ENCODE measurements at places on chromosomes 1 and 21.

GRCh38 chr1:117284399-117285215, 73.9 kb upstream of the VTCN1 start:
- DNase-seq = no peak

DNA sequence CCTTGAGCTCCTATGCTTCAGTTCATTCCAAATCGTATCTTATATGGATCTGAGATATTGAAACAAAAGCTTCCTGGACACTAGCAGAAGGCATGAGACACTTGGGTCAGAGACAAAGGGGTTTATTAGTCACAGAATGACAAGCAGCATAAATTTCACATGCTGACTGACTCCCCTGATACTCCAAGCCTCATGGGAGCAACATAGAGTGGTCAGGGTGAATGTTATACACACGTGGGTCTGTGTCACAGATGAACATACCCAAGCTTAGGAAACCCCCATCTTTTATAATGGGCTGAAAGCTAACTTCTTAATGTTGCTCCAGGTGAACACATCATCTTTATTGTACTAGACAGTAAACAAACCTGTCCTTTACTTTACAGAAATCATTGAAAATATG, 599.9 kb upstream of the RGS18 start:
- DNase-seq = no peak

- no peak for DNase-seq
Observed at GRCh38 chr1:50796272-50796671, 163.8 kb downstream of the FAF1 start.

- DNase-seq = no peak
Observed at GRCh38 chr1:240055936-240056335, 35.7 kb upstream of the FMN2 start.

DNA sequence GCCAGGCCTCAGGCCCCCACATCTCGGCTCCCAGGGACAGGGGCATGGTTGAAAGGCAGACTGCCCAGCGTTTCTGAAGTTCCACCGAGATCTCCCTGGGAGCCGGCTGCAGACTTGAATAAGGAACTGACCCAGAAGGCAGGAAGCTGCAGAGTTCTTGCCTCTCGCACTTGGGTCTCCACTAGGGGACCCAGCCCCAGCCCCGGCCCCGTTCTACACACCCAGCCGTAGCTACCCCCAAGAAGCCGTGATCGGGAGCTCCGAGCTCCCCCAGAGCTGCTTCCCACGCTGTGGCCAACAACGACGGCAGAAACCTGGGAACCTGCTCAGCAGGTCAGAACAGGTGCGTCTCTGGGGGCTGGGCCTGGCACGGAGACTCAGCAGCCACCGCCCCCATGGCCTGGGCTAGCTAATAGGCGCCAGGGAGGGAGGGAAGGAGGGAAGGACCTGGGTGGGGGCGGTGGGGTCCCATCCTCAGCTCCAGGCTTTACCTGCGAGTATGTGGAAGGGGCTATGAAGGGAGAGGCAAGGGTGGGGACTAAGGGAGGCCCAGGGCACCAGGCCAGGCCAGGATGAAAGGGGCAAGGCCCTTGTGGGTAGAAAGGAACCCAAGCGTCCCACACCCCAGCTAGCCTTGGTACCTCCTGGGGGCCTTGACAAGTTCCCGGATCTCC, at the start of gene NECTIN4:
Gene NECTIN4 (minus strand): TSS at position 308 of the 674 bp plus-strand sequence. CDS start 262 bp downstream, at position 46.
- no peak for DNase-seq

DNA sequence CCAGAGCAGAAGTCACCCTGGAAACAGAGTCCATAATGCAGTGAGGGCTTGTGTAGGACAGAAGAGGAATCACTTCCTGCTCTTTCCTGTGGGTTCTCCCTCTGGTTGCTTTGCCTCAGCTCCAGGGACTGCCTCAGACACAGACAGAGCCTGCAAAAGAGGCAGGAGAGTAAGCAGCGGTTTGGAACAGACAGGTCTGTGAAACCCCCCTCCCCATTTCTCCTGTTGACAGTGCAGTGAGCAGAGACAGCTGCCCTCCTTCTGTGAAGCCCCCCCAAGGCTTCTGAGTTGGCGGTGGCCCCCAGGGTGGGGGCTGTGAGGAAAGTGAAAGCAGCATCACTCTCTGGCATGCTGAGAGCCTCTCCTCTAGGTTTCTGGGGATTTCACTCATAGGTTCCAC, 53.0 kb downstream of the MAB21L3 start:
- no peak for DNase-seq

DNA sequence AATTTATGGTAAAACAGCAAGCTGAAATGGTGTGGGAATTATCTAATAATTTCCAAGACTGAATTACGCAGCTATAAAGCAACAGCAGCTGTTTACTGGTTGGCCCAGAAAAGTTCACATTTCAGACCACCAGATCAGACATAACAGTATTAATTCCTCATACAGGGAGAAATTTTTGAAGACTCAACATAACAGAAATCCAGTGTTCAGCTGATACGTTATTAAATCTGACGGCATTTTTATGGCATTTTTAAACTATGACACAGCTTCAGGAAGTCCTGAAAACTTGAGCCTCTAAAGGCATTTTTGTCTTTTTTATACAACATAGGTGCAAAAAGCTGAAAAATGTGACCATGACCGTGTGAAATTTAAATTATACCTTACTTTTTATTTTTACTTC, 91.2 kb downstream of the APP start:
- no peak for DNase-seq

GRCh38 chr1:58158506-58159433, 387.8 kb downstream of the OMA1 start:
- no peak for DNase-seq

- DNase-seq = no peak
Observed at GRCh38 chr1:68204977-68205630, 27.2 kb downstream of the WLS start.
